ENCODE measurements at places on chromosomes 2 and 18. TPM values are rescaled to one million over a fixed set of nuclear protein-coding genes. Genes with fewer than 3 reads are reported as not detected.

The TDRD15 gene
- total RNA-seq: 0.45 TPM

The CYP27A1 gene
- 19.2 TPM for total RNA-seq

The CNGA3 gene
- not detected for total RNA-seq

- no peak for DNase-seq
These were observed 174.1 kb downstream of the DDX1 start for GRCh38 chr2:15765686-15766302.

GRCh38 chr2:83069724-83070123 is 1389.4 kb downstream of the SUCLG1 start:
- no peak for DNase-seq

DNA sequence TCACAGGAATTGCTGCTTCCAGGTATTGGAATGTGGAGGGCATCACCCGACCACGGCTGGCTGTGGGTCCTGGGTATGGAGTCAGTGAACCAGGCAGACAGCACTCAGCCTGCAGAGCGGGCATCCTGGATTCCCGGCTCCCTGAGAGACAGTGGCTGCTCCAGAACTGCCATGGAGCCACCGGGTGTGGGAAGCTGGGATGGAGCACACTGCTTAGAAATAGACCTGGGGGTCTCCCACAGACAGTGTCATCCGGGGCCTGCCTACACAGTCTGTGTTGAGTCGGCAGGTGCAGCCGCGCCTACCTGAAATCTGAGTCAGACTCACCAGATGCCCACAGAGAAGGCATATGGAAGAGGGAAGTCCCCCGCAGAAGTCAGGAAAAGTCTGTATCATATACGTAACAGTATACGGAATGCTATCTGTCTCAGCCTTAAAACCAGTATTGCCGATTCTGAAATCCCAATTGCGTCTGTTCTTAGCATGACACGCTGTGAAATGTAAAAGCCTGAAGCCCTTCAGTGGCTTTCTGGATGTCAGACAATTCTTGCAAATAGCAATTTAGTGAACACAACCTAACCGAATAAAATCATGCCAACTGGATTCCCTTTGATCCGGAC is 509.7 kb upstream of the MYT1L start:
- DNase-seq: no peak

- DNase-seq: peak; percentile 70
These were observed 93.1 kb upstream of the PXDN start for GRCh38 chr2:1837458-1837857.

DNA sequence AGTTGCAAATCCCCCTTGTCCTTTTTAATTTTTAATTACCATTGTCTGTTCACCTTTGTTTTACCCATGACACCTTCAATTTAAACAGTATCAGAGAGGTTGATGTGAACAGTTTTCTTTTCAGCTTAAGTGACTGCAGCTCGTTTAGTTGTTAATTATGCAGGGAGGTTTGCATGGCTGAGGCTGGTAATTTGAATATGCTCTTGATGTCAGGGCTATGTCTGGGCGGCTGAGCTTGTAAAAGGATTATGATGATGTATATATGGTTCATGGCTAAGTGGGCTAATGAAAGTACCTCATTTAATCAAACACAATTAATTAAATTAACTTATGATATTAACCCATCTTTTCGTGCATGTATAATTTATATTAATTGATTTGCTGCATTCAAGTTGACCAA is 822.1 kb downstream of the GALR1 start:
- DNase-seq: no peak

- DNase-seq: no peak
These were observed 1.1 kb downstream of the LMAN1 start for GRCh38 chr18:59357928-59358327.

- no peak for DNase-seq
These were observed 115.4 kb downstream of the GATA6 start for GRCh38 chr18:22284581-22285360.

DNA sequence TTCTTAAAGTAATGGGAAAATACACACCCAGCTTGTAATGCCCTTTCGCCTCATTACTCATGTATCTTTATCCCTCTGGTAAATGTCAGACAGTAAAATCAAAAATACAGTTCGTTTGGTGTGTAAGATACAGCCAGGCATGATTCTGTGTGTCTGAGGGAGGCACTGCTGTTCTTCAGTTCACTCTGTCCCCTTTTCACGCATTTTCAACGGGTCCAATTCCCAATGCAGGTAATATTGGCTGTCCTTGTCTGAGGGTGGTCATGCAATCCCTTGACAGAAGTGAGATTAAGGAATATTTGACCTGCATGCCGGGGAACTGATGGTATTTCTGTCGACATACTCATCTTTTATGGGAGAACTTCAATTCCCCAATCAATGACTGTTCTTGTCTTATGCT is 587.2 kb upstream of the NXPH2 start:
- no peak for DNase-seq

- DNase-seq: no peak
These were observed 161.3 kb downstream of the INSIG2 start for GRCh38 chr2:118249531-118249930.

DNA sequence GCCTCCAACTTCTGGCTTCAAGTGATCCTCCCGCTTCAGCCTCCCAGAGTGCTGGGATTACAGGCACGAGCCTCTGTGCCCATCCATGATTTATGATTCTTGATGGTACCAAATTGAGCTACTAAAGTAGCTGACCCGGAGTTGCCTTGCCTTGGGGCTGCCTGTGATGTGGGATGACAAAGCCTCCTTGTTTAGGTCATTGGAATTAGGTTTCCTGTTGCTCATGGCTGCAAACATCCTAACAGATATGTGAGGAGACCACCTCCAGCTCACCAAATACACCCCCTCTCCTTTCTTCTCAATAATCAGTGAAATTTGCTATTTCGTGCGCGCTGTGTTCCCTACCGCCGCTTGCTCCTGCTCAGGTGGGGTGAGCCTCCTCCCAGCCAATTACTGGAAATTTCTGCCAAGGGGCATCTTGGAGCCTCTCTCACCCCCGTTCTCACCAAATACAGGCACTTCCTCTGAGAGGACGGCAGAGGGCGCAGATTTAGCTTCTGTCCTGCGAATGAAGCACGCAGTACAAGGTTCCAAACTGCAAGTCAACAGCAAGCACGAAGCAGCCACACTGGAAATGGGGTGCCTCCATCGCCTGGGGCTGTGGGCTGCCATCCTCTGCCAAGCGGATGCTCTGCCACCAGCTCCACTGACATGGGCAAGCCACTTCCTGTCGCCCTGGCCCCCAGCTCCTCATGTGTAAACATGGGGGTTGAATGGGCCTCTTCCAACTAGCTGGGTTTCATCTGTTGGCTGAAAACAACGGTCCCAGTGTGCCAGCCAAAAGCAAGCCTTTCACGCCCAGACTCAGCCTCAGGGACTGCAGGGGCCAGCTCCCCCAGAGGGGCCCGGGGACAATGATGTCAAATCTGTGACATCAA is 71.7 kb downstream of the NCAPH start:
- DNase-seq: peak; percentile 66

GRCh38 chr18:51070545-51070944 is 40.5 kb downstream of the SMAD4 start:
- no peak for DNase-seq

DNA sequence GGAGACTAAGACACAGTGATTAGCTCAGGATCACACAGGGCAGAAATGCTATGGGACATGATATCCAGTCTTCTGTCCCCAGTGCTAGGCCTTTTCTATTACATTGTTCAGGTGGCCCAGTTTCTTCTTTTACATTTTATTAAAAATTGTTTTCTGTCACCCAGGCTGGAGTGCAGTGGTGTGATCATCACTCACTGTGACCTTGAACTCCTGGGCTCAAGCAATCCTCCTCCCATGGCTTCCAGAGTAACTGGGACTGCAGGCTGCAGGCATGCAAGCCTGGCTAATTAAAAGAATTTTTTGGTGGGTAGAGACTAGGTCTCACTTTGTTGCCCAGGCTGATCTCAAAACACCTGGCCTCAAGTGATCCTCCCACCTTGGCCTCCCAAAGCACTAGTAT is 15.4 kb downstream of the PDK1 start:
- DNase-seq: no peak

DNA sequence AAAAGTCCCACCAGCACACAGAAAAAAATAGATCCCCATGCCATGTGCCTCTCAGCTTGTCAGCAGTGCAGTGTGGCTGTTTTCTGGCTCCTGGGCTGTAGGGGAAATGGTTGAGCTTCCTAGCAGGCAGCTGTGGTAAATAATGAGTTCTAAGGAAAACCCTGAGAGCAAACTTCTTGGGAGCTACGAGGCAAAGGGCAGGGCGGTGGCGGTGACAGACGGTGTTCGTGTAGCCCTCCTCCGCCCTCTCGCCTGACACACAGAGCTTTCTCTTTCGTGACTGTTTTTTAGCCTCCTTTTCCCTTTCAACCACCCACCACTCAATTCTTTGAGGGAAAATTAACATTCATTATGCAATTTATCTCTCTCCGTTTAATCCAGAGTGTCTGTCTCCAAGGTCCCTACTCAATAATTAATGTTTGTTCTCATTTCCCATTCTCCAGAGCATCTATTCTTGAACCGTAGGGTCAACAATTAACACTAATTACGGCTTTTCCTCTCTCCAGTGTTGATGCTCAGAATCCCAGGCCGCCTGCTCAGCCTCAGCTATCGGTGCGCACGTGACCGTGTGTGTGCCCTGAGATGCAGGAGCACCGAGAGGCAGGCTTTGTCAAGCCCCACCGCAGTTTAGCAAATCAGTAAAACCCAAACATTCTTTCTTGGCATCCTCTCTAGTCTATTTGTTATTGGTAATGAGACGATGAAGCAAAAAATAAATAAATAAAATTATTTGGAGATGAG is 50.1 kb downstream of the KIAA2012 start:
- no peak for DNase-seq
